Renal cortical epithelial cell (primary cell): ENCODE measurements at places on chromosomes 4 and X. TPM values are rescaled to one million over a fixed set of nuclear protein-coding genes. Genes with fewer than 3 reads are reported as not detected.

GRCh38 chr4:176498617-176499256 lies 179.0 kb downstream of the SPCS3 start:
- no peak for DNase-seq

GRCh38 chrX:50952406-50952805 lies 41.9 kb downstream of the BMP15 start:
- no peak for DNase-seq

DNA sequence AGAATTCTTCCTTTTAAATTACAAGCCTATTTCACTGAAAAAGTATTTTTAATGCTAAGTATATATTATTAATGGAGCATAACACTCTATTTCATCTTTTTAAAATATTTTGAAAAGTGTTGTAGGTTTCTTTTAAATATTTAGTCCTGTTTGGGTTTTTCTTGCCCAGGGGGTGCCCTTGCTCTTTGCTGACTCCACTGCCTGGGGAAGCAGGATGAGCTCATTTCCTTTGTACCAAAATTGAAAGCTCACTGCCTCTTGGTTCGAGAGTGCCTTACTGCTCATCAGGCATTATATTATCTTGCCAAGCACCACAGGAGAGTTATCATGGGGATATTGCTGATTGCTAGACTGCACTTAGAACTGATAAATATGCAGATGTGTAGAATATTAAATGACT lies 819.2 kb downstream of the PCDH18 start:
- DNase-seq, result peak; percentile 27

DNA sequence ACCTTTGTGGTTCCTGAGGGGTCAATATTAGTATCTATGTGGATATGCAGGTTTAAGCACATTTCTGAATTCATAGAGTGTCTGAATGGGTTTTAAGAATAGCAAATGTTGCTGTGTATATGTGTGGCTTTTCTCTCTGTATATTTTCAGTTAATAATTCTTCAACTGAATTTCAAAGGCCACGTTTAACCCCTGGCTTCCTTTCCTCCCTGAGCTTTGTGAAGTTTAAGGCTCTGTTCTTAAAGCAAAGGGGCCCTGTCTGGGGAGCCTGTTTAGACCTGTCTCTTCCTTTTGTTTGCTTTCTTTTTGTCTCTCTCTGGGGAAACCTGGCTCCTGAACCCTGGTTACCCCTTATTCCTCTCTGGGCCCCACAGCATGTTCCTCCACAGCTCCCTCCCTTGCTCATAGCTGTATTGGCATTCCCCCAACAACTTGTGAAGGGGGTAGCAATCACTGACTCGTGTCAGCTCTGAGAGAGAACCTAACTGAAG lies 139.1 kb downstream of the COL4A6 start:
- DNase-seq, result peak; percentile 81

- no peak for DNase-seq
These were observed 15.9 kb upstream of the F11 start for GRCh38 chr4:186249785-186250754.

GRCh38 chrX:134713618-134714107 lies 55.4 kb upstream of the PLAC1 start:
- DNase-seq, result no peak

DNA sequence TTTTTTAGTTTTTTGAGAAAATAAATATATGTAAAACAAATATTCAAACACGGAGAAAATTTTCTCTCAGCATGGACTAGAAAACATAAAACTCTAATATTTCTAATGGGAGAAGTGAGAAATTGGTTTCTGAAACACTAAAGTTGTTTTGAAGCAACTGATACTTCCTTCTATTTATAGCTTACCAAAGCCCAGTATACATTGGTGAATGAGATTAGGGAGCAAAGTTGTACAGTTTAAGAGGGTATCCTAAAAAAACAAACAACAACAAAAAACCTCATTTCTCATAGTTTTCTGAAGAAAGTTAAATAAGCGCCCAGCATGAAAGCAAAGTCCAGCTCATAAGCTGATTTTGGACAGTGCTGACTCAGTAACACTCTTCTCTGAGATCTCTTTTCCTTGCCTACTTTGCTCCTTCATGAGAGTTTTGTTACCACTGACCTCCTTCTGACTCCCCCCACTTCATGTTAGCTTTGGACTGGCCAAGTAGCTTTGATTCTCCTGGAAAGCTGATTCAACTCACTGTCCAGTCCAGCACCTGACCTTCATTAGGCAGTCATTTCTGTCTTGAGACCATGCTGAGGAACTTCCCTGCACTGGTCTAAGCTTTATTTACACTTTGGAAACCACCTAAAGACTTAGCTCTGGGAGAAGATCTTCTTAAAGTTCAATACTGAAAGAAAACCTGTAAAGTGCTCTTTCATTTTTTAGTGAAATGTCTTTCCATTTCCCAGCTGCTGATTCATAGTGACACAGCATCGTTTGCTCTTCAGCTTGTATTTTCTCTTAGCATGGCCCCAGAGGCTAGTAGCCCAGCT lies 21.8 kb upstream of the P2RY10 start:
- DNase-seq, result no peak

DNA sequence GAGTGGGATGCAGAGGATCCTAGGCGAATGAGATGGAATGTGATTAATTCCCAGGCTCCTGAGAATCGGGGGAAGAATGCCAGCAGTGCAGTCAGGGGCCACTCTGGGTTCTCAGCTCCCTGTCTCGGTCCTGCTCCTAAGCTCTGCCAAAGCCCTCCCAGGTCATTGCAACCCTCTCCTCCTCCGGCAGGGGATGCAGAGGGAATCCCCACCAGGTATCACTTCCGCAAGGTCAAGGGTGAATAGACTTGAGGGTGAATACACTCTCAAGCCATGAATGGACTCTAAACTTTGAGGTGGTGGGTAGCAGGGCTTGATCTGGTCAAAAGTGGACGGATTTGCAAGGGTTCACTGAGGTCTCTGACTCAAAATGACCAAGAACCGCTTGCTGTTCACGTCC lies 139.3 kb upstream of the MXRA5 start:
- DNase-seq, result no peak

- DNase-seq, result no peak
These were observed 2286.1 kb upstream of the AGA start for GRCh38 chr4:179728305-179728704.

GPR50 gene
- not detected in 2 replicates for total RNA-seq

DNA sequence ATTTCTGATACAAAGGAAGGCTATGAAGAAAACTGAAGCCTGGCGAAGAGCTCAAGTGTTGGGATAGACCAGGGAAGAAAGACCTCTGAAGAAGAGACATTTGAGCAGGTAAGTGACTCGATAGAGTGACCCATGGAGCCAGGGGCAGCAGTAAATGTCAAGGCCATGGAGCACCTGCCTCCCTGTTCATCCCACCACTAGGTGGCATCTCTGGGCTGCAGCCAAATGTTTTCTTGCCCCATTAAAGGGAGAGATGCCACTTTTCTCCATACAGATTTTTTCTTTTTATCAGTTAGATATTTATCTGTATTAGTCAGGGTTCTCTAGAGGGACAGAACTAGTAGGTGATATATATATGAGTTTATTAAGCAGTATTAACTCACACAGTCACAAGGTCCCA lies 4.9 kb upstream of the ZNF81 start:
- peak; percentile 16 for DNase-seq

GRCh38 chr4:155591738-155592143 lies 74.9 kb upstream of the GUCY1A1 start:
- no peak for DNase-seq

TMEM156 gene
- not detected in 2 replicates for total RNA-seq

KIT gene
- total RNA-seq, result under 0.01 and 0.10 TPM in 2 replicates
